ENCODE measurements at places on chromosomes 5 and 9.

DNA sequence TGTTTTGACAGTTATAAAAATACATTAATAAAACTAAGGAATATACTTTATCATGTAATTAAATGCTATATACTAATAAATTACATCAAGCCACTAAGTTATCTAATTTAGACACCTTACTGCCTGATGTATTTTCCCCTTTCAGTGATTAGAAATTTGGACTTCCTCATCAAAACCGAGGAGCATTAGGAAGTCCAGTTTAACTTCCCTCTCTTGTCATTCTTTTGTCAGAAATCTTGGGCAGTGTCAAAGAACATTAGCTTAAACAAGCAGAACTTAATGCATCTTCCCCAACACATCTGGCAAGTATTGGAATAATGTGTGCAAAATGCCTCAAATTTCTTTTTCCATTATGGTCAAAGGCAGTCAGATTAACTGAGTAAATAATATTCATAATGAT, 81.6 kb downstream of the PLPP1 start:
- DNase-seq = no peak

- no peak for DNase-seq
Measured at GRCh38 chr9:134419684-134420076, 93.4 kb downstream of the RXRA start.

DNA sequence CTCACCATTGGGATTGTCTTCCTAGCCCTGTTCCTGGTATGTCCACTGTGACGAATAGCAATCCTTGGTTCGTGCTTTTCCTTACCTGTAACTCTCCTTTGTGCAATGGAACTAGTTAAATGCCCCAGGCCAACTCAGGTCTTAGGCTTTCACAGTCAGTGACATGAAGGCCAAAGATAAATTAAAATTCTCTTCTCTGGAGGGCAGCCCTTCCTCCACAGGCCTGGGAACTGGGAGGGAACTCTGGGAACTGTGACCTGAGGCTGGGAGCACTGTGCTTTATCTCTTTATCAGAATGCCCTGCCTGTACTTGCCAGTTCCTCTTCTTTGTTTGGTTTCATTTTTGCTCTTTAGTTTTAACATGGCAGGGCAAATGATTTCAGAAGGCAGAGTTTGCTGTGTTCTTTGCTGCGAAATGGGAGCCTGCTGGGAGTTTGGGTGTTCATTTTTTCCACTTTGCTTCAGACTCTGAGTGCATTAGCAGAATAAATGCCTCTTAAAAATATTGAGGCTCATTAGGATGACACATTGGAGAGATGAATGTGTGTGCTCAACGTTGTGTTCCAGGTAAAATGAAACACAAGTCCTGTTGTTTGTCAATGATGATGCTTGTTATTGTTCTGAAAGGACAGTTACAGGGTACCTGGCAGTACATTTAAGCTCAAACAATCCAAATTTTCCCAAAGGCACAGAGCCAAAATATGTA, 118.1 kb downstream of the NUDT12 start:
- no peak for DNase-seq

GRCh38 chr5:58266402-58266801, 193.5 kb downstream of the PLK2 start:
- no peak for DNase-seq

DNA sequence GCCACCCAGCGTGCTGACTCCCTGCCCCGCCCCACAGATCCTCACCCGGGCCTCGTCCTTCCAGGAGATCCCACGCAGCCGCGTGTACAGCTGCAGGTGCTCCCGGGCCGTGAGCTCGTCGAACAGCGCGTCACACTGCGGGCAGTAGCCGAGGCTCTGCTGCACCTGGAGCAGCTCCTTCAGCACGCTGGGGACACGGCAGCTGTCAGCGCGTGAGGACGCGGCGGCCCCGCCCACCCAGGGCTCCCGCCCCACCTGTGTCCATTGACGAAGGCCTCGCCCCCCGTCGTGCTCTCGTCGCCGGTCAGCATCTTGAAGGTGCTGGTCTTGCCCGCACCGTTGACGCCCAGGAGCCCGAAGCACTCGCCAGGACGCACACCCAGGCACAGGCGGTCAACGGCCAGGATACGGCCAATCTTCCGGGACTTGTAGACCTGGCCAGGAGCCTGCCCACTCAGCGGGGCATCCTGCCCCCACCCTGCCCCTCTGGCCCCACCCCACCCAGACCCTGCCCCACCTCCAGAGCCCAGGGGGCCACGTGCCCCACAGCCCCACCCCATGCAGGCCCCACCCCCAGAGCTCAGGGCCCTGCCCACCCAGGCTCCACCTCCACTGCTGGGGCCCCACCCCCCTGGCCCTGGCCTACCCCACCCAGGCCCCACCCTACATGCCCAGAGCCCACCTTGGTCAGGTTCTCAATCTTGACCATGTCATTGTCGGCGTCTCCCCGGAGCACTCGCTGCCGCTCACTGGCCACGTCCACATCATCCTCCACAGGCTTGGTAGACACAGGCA, 13.8 kb upstream of the CLIC3 start:
- no peak for DNase-seq

DNA sequence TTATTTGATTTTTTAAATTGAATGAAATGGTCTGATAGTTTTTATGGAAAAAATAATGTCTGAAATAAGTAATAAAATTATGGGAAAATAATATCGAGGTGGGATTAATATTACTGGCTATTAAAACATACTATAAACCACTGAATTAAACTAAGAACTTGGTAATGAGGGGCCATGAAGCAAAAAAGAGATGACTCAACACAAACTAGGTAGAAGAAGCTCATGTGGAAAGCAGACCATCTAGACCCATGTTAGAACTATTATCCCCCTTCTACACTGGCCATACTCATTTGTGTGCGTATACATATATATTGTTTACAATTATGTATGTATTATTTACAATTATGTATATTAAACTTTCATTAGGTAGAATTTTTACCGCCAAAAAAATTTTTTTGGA, 8.5 kb upstream of the GPR150 start:
- no peak for DNase-seq
